Activated CD4-positive, alpha-beta T cell treated with anti-CD3 and anti-CD28 coated beads for 24 hours (primary cell): ENCODE measurements at places on chromosomes 11 and 22.

DNA sequence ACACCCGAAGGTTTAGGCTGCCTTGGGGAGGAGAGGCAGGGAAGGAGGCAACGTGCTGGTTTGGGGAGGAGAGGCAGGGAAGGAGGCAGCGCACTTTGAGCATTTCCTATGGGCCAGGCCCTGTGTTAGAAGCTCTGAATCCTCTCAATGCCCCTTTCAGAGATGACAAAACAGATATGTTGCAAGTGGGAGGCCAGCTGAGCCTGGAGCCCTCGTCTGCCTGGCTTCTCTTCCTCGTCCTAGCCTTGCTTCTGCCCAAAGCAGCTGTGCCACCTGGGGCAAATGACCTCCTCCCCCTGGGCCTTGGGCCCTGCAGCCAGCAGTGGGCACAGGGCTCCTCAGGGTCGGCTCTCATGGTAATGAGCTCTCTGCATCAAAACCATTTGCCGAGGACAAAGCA lies 15.3 kb upstream of the LRRC32 start:
- DNase-seq: no peak

GRCh38 chr22:48424201-48424627 lies 1403.5 kb downstream of the BRD1 start:
- no peak for DNase-seq

- DNase-seq: no peak
These were observed 189.3 kb downstream of the GUCY1A2 start for GRCh38 chr11:106828976-106829375.

- no peak for DNase-seq
These were observed 73.7 kb upstream of the KIRREL3 start for GRCh38 chr11:127074151-127074761.

- no peak for DNase-seq
These were observed 83.7 kb downstream of the EXT2 start for GRCh38 chr11:44179173-44179572.

DNA sequence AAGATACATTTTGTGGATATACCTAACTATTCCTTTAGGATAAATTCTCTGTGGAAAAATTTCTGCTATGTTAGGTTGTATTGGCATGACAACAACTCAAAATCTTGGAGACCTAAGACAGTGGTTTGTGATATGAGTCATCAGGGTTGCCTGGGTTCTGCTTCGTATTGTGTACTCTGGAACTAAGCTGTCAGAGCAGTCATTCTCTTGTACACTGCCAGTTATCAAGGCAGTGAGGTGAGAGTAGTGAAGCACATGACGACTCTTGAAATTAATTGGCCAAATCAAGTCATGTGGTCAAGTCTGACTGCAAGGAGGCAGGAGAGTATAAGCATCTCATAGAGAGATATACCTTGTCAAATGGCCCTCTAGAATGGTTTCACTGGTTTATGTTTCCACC lies 104.4 kb downstream of the FANCF start:
- DNase-seq: no peak

- no peak for DNase-seq
These were observed 247.6 kb downstream of the CADM1 start for GRCh38 chr11:115256397-115257197.

DNA sequence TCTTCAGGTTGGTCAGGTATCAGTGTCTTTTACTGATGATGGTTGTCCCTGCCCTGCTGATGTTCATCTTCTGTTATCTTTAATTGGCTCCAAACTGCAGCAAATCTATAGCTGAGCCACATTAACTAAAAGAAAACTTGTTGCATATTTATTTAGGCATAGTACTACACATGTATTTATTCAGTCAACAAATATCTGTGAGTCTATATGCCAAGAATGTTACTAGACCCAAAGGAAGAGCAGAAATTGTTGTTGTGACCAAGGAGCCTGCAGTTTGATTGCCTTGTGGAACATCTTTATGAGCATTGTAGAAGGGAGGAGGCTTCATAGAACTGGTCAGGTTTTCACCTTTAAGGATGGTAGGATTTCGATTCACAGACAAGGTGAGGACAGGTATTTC lies 10.1 kb downstream of the BMAL1 start:
- no peak for DNase-seq

- no peak for DNase-seq
These were observed 44.3 kb downstream of the CD82 start for GRCh38 chr11:44609783-44610155.

DNA sequence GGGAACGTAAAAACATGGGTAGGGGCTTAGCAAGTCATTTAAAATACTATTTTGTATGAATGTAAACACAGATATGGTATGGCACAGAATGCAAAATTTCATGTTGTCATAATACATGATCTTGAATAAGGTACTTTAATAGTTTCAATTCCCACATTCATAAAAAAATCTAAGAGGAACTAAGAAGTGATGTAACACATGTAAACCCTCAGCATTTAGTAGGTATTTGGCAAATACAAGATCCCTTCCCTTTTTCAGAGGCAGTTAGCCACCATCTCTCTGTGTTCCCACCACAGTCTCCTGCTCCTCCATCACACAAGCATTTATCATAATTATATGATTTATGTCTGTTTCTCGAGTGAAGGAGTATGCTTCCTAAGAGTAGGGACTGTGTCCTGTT lies 251.8 kb downstream of the TENM4 start:
- no peak for DNase-seq

- no peak for DNase-seq
These were observed 14.3 kb downstream of the PDGFB start for GRCh38 chr22:39230261-39231196.

DNA sequence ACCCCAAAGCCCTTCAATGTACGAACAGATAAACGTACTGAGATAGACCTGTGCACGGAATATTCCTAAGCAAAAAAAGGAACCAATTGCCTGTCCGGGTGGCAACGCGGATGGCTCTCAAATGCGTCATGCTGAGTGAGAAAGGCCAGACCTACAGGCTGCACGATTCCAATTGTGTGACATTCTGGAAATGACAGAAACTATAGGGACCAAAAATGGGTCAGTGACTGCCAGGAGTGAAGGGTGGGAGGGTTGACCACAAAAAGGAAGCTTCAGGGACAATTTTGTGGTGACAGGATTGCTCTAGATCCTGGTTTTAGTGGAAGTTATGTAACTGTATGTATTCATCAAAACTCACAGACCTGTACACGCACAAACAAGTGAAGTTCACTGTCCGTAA lies 24.0 kb upstream of the SYT8 start:
- DNase-seq: no peak

GRCh38 chr11:133981156-133981555 lies 24.4 kb upstream of the IGSF9B start:
- no peak for DNase-seq

DNA sequence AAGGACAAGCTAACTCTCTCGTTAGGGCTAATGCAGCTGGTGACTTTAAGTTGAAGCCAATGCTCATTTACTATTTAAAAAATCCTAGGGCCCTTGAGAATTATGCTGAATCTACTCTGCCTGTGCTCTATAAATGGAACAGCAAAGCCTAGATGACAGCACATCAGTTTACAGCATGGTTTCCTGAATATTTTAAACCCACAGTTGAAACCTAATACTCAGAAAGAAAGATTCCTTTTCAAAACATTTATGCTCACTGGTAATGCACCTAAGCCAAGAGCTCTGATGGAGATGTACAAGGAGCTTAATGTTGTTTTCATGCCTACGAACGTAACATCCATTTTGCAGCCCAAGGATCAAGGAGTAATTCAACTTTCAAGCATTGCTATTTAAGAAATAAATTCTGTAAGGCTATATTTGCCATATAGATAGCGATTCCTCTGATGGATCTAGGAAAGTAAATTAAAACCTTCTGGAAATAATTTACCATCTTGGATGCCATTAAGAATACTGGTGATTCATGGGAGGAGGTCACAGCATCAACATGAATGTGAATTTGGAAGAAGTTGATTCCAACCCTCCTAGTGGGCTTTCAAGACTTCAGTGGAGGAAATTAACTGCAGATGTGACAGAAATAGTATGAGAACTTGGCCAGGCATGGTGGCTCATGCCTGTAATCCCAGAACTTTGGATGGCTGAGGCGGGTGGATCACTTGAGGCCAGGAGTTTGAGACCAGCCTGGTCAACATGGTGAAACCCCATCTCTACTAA lies 14.5 kb downstream of the XNDC1N start:
- no peak for DNase-seq

- no peak for DNase-seq
These were observed 909.0 kb downstream of the BRD1 start for GRCh38 chr22:48918585-48919186.

DNA sequence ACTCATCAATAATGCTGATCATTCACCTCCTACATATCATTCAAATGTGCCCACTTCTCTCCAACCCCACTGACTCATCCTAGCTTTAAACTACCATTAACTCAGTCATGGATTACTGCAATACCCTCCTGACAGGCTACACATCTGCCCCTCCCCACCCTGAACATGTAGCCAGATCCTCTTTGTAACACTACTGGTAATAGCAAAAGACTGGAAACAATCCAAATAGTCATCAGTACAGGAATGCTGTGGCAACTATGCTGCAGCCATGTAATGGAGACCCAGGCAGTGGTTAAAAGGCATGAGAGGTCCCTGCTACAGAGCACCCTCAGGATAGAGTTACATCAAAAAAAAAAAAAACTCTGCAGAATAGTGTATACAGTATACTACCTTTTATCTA lies 16.6 kb downstream of the SLC43A3 start:
- no peak for DNase-seq

- no peak for DNase-seq
These were observed 17.3 kb upstream of the MRGPRF start for GRCh38 chr11:69030301-69030700.

DNA sequence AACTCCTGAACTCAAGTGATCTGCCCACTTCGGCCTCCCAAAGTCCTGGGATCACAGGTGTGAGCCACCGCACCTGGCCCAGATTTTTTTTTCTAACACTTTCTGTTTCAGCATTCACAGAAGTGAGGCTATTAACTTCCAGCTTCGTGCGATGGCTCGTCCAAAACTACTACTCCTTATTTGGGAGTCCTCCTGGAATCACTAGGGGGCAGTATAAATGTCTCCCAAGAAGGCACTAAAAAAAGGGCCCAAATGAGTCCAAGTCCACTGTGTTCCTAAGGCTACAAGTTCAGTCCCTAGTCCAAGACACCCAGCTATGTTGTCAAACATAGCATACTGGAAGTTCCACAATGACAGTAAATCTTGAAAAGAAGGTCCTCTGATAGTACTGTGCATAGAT lies 63.2 kb upstream of the BIRC3 start:
- no peak for DNase-seq

- DNase-seq: no peak
These were observed 154.8 kb downstream of the UVRAG start for GRCh38 chr11:75969626-75970308.

- no peak for DNase-seq
These were observed 96.1 kb downstream of the KIF18A start for GRCh38 chr11:28011813-28012212.
